ENCODE measurements at places on chromosomes 11 and 22. TPM values are rescaled to one million over a fixed set of nuclear protein-coding genes. Genes with fewer than 3 reads are reported as not detected.

GRCh38 chr11:5285703-5286340 lies 15.9 kb downstream of the OR51B4 start:
- H3K27me3 ChIP-seq: no peaks in the 10 kb centered on the region
- no peak overlapping the region for H3K4me3 ChIP-seq
- H3K36me3 ChIP-seq: no peaks in the 10 kb centered on the region
- H3K4me1 ChIP-seq: no peaks in the 10 kb centered on the region

DNA sequence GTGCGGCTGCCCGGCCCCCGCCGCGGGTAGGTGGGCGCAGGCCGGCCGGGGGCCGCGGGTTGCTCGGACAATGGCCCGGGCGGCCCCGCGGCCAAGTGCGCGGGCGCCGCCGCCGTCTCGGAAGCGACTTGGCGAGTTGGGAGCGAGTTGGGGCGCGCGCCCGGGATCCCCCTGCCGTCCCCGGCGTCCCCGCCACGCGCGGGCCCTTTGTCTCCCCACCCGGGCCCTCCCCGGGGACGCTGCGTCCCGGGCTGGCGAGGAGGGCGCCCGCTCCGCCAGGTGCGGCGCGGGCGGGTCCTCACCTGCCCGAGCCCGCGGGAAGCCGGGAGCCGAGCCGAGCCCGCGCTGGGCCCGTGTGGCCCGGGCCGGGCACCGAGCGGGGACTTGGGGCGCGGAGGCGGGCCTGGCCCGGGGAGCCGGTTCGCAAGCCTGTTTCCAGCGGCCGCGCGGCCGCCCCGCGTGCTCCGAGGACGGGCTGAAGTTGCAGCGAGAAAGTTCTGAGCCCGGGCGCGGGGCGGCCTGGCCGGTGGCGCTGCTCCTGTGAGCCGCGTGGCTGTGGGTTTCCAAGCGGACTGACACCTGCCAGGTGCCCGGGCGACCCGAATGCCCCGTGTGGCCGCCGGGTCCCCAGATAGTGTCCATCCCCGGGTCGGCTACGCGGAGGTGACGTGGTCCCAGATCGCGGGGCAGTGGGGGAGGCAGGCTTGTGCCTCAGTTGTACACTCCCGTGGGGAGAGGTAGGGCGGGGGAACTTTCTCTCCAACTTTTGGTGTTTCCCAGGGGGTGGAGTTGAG lies 586 bp downstream of the LRP5 start:
- no peak overlapping the region for H3K27ac ChIP-seq
- no peak for DNase-seq
- no peaks in the 10 kb centered on the region for H3K36me3 ChIP-seq
- peak overlapping the region; percentile 84 for H3K4me3 ChIP-seq

GRCh38 chr22:22520667-22521602 lies 865 bp upstream of the ZNF280A start:
- no peak overlapping the region for H3K4me3 ChIP-seq
- no peak for DNase-seq
- no peaks in the 10 kb centered on the region for H3K36me3 ChIP-seq
- no peak overlapping the region for H3K27ac ChIP-seq
- peaks cover 11% of the 10 kb centered on the region for H3K27me3 ChIP-seq

DNA sequence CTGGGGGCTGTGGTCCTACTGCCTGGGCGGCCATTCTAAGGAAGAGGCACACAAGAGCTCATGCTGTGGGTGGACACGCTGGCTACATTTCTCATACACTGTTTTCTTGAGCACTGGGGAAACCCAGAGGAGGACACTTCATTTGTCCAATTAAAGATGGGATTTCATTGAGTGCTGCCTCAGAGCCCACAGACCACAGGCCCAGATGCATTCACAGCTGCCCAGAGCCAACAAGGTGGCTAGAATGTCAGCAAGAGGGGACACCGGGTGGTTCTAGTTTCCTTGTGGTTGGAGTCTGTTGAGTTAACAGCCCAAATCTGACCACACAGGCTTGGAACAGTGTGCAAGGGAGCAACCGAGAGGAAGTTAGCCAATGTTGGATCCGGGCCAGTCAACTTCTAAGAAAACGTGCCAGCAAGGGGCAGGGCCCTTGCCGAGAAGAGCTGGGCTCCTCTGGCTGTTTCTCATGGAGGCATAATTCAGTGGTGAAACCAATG lies 35.0 kb upstream of the SORL1 start:
- no peaks in the 10 kb centered on the region for H3K36me3 ChIP-seq
- peaks cover 51% of the 10 kb centered on the region for H3K4me1 ChIP-seq
- peak overlapping the region; percentile 51 for H3K27ac ChIP-seq
- no peaks in the 10 kb centered on the region for H3K27me3 ChIP-seq
- H3K4me3 ChIP-seq: no peak overlapping the region

DNA sequence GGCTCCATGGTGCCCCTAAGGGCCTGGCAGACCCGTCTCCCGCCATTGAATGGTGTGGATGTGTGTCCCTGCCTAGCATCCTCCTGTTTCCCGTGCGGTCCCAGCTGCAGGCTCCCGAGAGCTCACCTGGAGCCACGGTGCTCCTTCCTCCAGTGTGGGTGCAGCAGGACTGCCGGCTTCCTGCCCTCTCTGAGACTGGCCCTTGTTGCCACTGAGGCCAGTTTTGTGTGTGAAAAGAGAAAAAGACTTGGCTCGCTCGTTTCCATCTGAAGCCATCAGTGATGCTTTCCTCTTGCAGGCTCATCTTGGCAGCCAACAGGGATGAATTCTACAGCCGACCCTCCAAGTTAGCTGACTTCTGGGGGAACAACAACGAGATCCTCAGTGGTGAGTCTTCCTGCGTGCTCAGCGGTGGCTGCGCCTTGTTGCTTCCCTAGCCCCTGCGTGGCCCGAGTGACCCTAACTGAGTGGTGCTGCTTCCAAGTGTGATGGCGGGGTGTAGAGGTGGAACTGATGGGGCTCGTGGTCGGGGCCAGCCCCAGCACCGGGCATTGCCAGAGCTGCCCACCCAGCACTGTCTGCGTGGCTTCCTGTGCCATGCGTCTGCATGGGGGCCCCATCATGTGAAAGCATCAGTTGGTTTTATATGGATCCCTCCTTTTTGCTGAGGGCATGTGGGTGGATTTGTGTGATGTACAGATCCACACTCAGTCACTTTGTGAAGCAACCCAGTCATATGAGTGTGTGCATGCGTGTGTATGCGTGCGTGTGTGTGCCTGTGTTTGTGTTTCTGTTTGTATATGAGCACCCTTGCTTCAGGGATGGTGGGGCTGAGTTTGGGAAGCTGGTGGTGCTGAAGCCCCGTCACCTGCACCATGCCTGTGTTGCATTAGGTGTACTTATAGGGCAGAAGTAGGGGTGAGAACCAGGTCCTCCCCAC lies 22.4 kb downstream of the TANGO2 start:
- no peaks in the 10 kb centered on the region for H3K27me3 ChIP-seq
- DNase-seq: no peak
- H3K27ac ChIP-seq: no peak overlapping the region
- H3K4me3 ChIP-seq: no peak overlapping the region

GRCh38 chr11:76698321-76699043 lies 27.9 kb upstream of the LRRC32 start:
- H3K27ac ChIP-seq: no peak overlapping the region
- H3K27me3 ChIP-seq: peaks cover 3% of the 10 kb centered on the region
- H3K4me1 ChIP-seq: peaks cover 13% of the 10 kb centered on the region
- no peak overlapping the region for H3K4me3 ChIP-seq
- no peak for DNase-seq

- peaks cover 11% of the 10 kb centered on the region for H3K27me3 ChIP-seq
- H3K27ac ChIP-seq: peak within 1 kb of the TSS; percentile 87
- H3K36me3 ChIP-seq: peaks cover 33% of the 10 kb centered on the region
- peaks cover 49% of the 10 kb centered on the region for H3K4me1 ChIP-seq
- peak within 1 kb of the TSS; percentile 87 for H3K4me3 ChIP-seq
Observed at GRCh38 chr11:35138943-35139721, at the start of gene CD44. CD44 (plus strand) TSS chr11:35139171; CDS start chr11:35139304, 133 bp downstream.

GRCh38 chr11:64306563-64306875 lies 1.2 kb downstream of the ESRRA start:
- peaks cover 22% of the 10 kb centered on the region for H3K36me3 ChIP-seq
- H3K27ac ChIP-seq: peak overlapping the region; percentile 93
- no peaks in the 10 kb centered on the region for H3K27me3 ChIP-seq
- peaks cover 11% of the 10 kb centered on the region for H3K4me1 ChIP-seq

GRCh38 chr11:94521684-94522083 lies 9.4 kb downstream of the C11orf97 start:
- H3K36me3 ChIP-seq: no peaks in the 10 kb centered on the region
- no peaks in the 10 kb centered on the region for H3K4me1 ChIP-seq
- H3K27me3 ChIP-seq: peaks cover 24% of the 10 kb centered on the region
- DNase-seq: no peak
- H3K27ac ChIP-seq: no peak overlapping the region

DNA sequence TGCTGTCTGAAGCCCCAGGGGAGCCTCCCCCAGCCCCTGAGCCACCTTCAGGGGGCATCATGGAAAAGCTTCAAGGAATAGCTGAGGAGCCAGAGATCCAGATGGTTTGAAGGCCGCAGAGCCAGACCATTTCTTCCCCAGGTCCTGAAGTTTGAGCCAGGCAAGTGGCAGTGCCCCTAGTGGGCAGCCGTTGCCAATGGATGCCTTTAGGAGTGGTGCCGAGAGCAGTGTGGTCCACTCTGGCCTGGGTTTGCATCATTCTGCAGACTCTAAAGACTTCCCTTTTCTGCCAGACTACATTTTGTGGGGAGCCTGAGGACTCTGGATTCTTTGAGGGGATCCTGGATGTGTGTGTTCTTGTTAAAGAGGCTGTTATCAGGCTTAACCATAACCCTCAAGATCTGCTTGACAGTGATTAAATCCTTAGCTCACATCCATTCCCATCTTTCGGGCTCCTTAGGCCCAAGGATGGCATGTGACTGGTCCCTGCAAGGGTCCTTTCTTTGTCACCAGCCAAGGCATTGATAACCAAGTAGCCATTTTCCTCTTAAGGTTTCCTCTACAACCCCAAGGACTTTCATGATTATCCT lies 13.1 kb downstream of the HINFP start:
- no peak for DNase-seq
- no peak overlapping the region for H3K4me3 ChIP-seq
- no peaks in the 10 kb centered on the region for H3K4me1 ChIP-seq
- peaks cover 42% of the 10 kb centered on the region for H3K36me3 ChIP-seq
- H3K27me3 ChIP-seq: peaks cover 12% of the 10 kb centered on the region
- H3K27ac ChIP-seq: no peak overlapping the region

DNA sequence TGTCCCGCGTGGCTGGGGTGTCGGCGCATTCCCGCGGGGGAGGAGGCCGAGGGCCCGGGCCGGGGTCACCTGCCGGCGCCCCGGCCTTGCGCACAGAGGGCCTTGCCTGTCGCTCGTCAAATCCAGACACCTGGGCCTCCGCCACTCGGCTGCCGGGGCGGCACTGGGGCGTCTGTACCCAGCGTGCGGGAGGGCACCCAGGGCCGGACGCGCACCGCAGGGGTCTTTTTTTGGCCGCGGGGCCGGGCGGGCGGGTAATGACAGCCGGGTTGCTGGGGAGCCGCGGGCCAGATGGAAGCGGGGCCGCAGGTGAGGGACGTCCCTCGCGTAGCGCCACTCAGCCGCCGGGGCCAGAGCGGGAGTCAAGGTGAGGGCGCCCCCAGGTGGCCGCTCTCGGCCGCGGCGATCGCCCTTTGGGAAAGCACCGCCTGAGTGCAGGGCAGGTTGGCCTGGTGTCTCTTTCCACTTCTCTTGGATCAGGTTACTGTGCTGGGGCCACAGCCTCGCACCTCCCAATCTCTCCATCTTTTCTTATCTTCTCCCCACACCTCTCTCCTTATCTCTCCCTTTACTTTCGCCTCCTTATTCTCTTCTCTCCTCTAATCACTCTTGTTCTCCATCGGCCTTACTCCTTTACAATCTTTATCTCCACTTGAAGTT lies 3.5 kb downstream of the PHLDB1 start:
- peak overlapping the region; percentile 57 for H3K4me3 ChIP-seq
- H3K27me3 ChIP-seq: peaks cover 30% of the 10 kb centered on the region
- H3K4me1 ChIP-seq: peaks cover 18% of the 10 kb centered on the region
- H3K27ac ChIP-seq: no peak overlapping the region

GRCh38 chr11:117638911-117639543 lies 158.0 kb downstream of the DSCAML1 start:
- no peak for DNase-seq
- no peaks in the 10 kb centered on the region for H3K4me1 ChIP-seq
- H3K36me3 ChIP-seq: no peaks in the 10 kb centered on the region
- H3K27me3 ChIP-seq: no peaks in the 10 kb centered on the region
- no peak overlapping the region for H3K4me3 ChIP-seq
- H3K27ac ChIP-seq: no peak overlapping the region

- DNase-seq: peak; percentile 78
- peaks cover 35% of the 10 kb centered on the region for H3K36me3 ChIP-seq
- peak overlapping the region; percentile 93 for H3K27ac ChIP-seq
- no peaks in the 10 kb centered on the region for H3K27me3 ChIP-seq
Observed at GRCh38 chr11:6402561-6402981, 12.3 kb downstream of the SMPD1 start.

DNA sequence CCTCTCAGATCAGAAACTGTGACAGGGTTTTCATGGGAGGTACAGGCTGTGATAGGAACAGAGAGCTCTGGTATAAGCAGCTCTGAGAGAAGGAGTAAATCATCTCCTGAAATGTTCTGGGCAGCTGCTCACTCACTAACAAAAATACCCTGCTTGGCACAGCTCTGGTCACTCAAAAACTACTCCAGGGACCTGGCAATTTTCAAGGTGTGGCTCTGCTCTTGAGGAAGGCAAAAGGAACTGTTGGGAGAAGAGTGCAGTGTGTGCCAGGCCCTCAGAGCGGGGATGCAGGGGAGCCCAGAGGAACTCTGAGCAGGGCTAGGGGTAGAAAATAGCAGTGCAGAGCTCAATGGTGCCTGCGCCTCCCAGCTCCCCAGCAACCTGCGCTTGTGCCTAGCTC lies 180.5 kb upstream of the ZBED5 start:
- H3K27ac ChIP-seq: no peak overlapping the region
- H3K36me3 ChIP-seq: no peaks in the 10 kb centered on the region
- no peak overlapping the region for H3K4me3 ChIP-seq
- peaks cover 2% of the 10 kb centered on the region for H3K4me1 ChIP-seq

GRCh38 chr11:2376751-2377451 lies at the start of gene CD81:
CD81 (plus strand) TSS chr11:2377310; CDS start chr11:2377550, 240 bp downstream.
- peak within 1 kb of the TSS; percentile 87 for H3K27ac ChIP-seq
- peak; percentile 55 for DNase-seq
- peaks cover 8% of the 10 kb centered on the region for H3K27me3 ChIP-seq

DNA sequence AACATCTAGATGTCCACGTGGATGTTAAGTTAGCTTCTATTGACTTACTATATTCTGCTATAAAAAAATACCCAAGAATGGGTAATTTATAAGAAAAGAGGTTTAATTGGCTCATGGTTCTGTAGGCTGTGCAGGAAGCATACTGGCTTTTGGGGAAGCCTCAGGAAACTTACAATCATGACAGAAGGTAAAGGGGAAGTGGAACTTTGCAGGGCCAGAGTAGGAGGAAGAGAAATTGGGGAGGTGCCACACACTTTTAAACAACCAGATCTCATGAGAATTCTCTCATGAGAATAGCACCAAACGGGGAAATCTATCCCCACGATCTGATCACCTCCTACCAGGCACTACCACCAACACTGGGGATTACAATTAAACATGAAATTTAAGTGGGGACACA lies 689.3 kb downstream of the METTL15 start:
- no peak for DNase-seq
- no peak overlapping the region for H3K4me3 ChIP-seq
- no peaks in the 10 kb centered on the region for H3K27me3 ChIP-seq
- no peak overlapping the region for H3K27ac ChIP-seq

- no peak overlapping the region for H3K4me3 ChIP-seq
- H3K36me3 ChIP-seq: no peaks in the 10 kb centered on the region
- no peaks in the 10 kb centered on the region for H3K4me1 ChIP-seq
- no peak for DNase-seq
- peaks cover 7% of the 10 kb centered on the region for H3K27me3 ChIP-seq
Observed at GRCh38 chr22:22401381-22401780, 107.2 kb downstream of the ZNF280B start.

Gene MOV10L1
- not detected for total RNA-seq

Gene FDXACB1
- 7.4 TPM for total RNA-seq

Gene NAALADL1
- 11.9 TPM for total RNA-seq

Gene OR2AG2
- total RNA-seq: 0.34 TPM

Gene RASGRP2
- 20.9 TPM for total RNA-seq

Gene OR4C3
- not detected for total RNA-seq

Gene HORMAD2
- 0.53 TPM for total RNA-seq

Gene C11orf52
- total RNA-seq: not detected

Gene CLCF1
- total RNA-seq: 2.9 TPM
